ENCODE measurements at places on chromosomes 3 and 15.

DNA sequence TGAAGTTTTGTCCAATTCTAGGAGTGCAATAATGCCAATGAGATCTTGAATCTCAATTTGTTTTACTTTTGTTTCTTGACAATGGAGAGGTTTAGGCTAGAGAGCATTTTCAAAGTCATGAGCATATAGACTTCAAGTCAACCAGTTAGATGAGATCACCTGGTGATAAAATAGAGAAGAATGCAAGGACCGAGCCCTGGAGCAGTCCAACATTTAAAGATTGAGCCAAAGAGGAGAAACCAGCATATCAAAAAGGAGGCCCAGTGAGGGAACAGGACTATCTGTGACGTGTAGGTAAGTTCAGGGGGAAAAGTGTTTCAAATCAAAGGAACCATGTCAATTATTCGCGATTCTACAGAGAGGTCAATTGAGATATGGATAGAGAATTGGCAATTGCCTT lies 1.7 kb upstream of the PIAS1 start:
- DNase-seq, result no peak

- no peak for DNase-seq
Measured at GRCh38 chr15:39226169-39226937, 354.5 kb upstream of the THBS1 start.

GRCh38 chr15:65212097-65212496 lies 824 bp upstream of the CILP start:
- no peak for DNase-seq

DNA sequence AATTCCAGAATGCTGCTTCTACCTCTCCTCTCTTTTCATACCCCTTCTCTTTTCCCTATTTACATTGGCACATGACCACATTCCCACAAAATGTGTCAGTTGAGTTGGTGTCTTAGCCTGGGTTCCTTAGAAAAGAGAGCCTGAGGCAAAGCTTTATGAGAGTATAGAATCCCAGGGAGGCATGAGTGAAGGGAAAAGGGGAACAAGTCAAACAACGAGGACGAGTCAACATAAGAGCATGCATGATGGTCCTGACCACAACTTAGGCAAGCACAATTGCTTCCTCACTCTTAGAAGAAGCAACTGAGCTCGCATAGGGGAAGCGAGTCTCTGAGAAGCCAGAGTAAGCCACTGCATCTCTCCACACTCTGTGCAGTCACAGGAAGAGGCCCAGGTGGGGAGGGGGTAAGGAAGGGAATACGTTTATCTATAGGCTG lies 15.4 kb upstream of the ZNF774 start:
- peak; percentile 17 for DNase-seq

GRCh38 chr15:56948764-56949101 lies 30.3 kb downstream of the TCF12 start:
- no peak for DNase-seq

DNA sequence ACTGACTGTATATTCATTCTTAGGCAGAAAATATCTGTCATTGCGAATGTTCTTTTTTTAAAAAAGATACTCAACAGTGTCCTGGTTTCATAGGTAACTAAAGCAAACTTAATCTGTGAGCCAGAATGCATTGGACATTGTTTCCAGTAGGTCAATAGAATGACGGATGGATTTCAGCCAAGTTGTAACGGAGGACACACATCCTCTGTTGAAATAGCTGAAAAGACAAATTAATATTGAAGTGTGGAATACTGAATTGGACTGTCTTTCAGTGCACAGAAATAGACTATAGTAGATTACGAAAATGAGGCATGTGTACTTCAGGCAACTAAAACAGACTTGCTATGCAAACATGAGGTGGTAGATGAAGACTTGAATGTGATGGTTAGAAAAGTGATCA lies 461.6 kb downstream of the WDR72 start:
- no peak for DNase-seq

DNA sequence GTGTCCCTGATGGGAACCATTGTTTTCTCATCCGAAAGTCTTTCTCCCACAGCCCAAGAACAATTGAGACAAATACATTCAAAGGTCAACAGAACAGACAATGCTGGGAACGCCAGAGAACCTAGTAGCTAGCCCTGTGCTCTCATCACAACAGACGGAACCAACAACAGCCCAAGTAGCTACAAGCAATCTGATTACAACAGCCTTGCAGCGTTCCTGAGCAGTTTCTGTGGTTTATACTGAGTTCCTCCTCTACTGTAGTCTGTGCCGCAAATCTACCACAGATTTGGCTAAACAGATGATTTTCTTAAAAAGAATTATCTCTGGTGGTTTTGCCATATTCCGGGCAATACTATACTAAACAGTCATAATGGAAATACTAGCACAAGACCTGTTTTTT lies 435.6 kb downstream of the MECOM start:
- no peak for DNase-seq

DNA sequence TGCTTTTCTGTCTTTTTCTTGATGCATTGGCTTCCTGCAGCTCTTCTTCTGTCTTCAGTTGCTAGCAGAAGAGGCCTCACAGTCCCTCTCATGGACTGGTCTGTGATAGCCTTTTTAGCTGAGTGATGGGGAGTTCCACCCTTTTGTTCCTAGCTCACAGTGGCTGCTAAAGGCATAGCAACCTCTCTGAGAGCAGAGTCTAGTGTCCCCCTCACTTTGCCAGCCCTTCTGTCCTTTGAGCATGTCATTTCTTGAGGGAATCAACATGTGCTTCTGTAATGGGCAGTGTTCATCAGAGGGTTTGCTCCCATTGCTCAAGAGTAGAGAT lies 44.4 kb downstream of the GAP43 start:
- DNase-seq, result no peak

- peak; percentile 80 for DNase-seq
Measured at GRCh38 chr3:98732286-98733052, 30.7 kb upstream of the ST3GAL6 start.

GRCh38 chr3:126659915-126660886 lies 5.3 kb upstream of the TXNRD3 start:
- no peak for DNase-seq

Data from hypothalamus (tissue), 51 donors.